Urothelium cell line (cell line): ENCODE measurements at places on chromosomes 7 and 10.

DNA sequence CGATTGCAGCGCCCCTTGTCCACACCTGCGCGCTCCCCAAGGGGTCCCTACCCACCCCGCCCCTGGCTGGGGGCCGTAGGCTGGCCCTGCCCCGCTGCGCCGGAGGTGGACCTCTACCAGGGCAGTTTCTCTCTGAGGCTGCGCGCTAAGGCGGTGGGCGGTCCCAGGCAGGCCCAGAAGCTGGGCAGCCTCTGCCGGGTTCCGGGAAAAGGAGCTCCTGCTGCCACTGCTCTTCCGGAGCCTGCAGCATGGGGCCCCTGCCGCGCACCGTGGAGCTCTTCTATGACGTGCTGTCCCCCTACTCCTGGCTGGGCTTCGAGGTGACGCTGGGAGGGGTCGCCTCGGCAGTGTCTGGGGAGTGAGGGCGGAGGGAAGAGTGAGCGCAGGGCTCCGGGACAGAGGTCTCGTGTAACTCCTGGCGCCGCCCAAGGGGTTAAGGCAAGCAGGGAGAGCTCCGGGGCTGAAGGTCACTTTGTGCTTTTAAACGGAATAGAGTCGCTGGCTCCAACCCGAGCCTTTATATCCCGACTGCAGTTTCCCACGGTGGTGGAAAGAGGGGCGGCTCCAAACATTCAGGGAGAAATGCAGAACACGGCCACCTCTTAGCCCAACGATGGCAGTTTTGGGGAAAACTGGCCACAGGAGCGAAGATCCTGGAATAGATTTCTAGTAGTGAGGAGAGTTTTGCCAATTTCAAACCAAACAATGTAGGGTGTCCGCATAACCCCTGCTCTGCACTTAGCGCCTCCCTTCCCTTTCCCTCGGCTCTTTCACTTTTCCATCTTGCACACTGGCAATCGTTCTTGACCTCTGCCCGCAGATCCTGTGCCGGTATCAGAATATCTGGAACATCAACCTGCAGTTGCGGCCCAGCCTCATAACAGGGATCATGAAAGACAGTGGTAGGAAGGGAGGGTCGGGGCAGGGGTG, at the start of gene GSTK1:
TSS of gene GSTK1 (plus strand) at position 176 of the 930 bp plus-strand sequence. CDS start at position 249, 73 bp downstream.
- DNase-seq = peak; percentile 84

GRCh38 chr7:1590476-1590875, 20.6 kb upstream of the PSMG3 start:
- DNase-seq = no peak

DNA sequence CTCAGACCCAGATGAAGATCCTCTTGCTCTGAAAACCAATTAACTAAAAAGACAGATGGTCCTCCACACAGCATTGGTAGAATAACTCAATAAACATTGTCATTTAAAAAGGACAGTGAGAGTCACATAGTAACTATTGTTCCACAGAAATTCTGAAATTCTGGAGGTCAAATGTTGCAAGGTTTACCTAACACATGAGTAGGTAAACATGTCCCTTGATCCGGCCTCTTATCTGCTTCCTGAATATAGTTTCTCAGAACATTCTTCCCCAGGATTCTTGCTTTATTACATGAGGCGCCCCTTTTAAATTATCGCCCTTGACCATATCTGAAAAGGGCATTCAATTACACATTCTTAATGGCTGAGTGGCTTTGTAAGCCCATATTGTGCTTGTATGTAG, 270.7 kb downstream of the SEMA3D start:
- no peak for DNase-seq

GRCh38 chr7:107147464-107148393, 21.1 kb upstream of the HBP1 start:
- DNase-seq = peak; percentile 56

GRCh38 chr10:126833542-126833941, 71.7 kb upstream of the DOCK1 start:
- no peak for DNase-seq

DNA sequence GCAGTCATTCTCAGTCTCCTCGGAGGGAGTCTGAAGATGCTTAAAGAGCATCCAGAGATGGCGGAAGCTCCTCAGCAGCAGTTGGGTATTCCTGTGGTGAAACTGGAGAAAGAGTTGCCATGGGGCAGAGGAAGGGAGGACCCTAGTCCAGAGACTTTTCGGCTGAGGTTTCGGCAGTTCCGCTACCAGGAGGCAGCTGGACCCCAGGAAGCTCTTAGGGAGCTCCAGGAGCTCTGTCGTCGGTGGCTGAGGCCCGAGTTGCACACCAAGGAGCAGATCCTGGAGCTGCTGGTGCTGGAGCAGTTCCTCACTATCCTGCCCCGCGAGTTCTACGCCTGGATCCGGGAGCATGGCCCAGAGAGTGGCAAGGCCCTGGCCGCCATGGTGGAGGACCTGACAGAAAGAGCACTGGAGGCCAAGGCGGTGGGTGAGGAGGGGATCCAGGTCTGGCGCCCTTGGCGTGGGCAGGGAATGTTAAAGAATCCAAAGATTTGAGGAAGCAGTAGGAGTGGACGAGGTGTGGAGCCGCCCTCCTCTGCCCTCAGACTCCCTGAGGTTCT, 2.9 kb downstream of the ZSCAN25 start:
- DNase-seq = no peak

DNA sequence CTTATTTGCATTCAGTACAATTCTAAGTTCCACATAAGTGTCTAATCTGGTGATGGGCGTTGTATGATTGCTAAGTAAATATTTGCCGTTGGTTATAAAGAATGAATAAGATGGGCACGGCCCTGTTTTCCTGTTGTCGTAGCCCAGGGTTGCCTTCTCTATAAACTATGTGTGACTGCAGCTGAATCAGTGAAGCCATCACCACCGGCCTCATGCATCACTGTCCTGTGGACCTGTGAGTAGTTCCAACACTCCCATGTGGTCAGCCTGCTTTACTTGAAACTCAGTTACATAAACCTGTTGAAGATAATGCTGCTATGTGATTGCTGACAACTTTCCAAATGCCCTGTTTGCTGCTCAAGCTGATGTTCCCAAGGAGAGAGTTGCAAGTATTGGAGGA, 21.6 kb upstream of the KLF6 start:
- DNase-seq = no peak

- no peak for DNase-seq
Measured at GRCh38 chr7:122311734-122312450, 7.3 kb upstream of the FEZF1 start.

DNA sequence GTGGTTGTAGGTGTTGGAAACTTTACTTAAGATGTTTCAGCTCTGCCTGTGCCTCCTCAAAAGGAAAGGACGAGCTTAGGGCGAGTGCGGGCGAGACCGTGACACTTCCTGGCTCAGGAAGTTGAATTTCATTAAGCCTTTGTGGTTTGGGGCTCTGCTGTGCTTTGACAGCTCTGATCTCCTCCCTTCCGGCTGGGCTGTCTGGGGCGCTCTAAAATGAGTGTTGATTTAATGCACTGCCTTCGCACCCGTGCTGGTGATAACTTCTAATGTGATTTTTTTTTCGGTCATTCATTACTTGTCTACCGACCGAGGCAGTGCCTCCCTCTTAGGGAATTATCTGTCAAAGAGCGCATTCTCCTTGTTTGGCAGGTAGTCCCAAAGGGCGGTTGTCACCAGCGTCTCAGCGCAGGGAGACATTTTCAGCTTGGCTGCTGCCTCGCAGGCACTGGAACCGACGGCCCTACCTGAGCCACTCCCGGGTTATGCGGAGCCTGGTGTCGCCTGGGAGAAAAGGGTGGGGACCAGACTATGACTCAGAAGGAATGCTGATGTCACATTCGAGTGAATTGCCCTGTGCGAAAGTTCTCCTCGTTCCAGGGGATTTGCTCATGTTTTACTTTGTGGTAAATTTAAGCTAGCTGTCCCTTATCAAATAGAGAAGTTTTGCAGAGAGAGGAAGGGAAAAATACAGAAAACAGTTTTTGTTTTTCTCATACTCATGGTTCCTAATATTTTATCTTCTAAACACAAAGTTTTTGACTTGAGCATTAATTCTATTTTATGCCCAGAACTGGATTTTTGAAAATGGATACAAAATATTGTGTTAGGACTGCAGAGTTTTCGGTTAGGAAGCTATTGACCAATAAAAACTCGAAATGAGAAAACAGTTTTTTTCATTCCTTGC, 920 bp downstream of the TES start:
- DNase-seq = peak; percentile 85

DNA sequence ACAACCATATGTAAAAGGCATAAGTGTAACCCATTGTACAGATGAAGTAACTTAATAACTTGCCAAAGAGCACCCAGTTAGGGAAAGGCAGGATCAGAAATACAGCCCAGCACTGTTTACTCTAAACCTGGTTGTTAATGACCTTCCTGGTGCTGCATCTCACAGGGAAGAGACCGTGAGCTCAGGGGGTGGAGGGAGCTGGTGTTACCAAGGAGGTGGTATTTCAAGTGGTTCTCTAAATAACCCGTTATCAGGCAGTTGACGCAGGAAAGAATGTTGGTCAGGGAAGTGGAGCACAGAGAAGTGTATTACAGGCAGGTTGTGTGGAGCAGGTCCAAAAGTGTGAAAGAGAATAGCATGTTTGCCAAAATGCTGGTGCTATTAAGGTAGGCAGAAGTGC, 4.4 kb upstream of the ST7 start:
- no peak for DNase-seq

GRCh38 chr10:89053555-89053954, 63.0 kb downstream of the FAS start:
- no peak for DNase-seq
